Effector CD4-positive, alpha-beta T cell (primary cell): ENCODE measurements at places on chromosomes 7 and 10.

DNA sequence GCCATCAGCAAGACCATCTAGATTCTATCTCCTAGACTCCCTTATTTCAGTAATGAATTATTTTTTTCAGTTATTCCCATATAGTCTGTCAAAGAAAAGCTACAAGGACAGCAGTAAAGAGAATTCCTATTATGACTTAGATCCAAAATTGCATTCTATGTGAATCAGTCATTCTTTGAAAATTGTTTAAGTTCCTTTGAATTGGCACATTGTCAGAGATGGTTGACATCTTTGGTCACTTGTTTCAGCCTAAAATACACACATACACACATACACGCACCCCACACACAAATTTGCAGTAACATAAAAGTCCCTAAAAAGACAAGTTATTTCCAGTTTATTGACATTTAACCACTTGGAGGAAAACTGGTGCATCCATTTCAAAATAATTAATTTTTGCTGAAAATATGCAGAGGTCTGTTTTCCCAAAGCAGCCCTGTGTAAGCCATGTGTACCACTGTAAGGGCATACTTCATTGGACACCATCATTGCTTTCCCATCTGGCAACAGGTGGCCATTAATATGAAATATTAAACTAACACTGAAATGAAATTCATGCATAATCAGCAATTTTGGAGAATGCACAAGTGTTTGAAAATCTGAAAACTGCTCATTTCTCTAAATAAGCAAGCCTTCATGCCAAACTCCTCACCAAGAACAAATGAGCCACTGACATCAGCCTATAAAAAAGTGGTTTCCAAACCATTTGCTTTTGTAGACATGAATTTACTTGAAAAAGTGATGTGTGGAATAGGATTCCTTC, 121.7 kb upstream of the COL1A2 start:
- no peak for DNase-seq

GRCh38 chr7:93981480-93981874, 22.7 kb downstream of the BET1 start:
- DNase-seq = no peak

- DNase-seq = no peak
These were observed 170.8 kb upstream of the KLF14 start for GRCh38 chr7:130904792-130905191.

GRCh38 chr10:13852872-13853271, 266.1 kb downstream of the PRPF18 start:
- no peak for DNase-seq

- DNase-seq = no peak
These were observed 7.9 kb downstream of the POLR1F start for GRCh38 chr7:19700936-19701335.

DNA sequence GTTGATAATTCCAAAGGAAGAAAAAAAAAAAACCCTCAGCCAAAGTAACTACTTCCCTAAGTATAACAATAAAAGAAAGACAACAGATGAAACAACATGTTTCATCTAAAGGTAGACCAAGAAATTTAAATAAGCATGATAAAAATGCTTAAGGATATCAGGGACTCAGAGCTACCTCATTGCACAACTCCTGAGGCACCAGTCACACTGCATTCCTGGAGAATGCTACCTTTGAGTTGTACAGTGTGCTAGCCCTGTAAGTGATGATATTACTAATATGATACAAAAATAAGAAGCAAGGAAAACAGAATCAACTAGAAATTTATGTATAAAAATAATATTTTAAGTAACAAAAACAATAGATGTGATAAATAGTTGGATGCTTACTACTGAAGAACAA, 29.5 kb upstream of the C7orf33 start:
- DNase-seq = no peak

- DNase-seq = no peak
These were observed 66.3 kb downstream of the BEND7 start for GRCh38 chr10:13462551-13462950.

- DNase-seq = no peak
These were observed 168.0 kb downstream of the PTPN20 start for GRCh38 chr10:47079204-47079580.

DNA sequence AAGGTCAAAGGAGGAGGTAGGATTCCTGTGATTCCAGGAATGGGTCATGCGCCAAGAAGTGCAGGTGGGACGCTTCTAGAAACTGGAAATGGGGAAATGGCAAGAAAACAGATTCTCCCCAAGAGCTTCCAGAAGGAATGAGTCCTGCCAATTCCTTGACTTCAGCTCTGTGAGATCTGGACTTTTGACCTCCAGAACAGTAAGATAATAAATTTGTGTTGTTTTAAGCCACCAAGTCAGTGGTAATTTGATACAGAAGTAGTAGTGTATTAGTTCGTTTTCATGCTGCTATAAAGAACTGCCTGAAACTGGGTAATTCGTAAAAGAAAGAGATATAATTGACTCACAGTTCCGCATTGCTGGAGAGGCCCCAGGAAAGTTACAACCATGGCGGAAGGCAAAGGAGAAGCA, 178.6 kb upstream of the GALNT17 start:
- DNase-seq = no peak

DNA sequence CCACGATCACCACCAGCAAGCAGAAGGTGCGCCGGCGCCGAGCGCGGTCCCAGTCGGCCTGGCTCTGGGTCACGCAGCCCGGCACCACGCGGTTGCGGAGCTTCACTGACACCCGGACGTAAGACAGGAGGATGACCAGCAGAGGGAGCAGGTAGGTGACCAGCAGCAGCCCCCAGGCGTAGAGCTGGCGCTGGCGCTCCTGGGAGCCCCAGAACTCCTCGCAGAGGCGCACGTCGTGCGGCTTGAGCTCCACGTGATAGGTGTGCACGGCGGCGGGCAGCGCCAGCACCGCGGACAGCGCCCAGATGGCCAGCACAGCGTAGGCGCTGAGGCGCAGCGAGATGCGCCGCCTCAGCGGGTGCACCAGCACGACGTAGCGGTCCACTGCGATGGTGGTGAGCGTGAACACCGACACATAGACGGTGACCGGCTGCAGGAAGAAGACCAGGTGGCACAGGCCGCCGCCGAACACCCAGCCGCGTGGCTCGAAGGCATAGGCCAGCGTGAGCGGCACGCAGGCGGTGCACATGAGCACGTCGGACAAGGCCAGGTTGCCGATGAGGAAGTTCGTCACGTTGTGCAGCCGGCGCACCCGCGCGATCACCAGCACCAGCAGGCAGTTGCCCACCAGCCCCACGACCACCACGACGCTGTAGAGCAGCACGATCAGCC, 920 bp downstream of the PRLHR start:
- DNase-seq = peak; percentile 14

GRCh38 chr7:99083068-99083651, 60.7 kb downstream of the SMURF1 start:
- no peak for DNase-seq

- no peak for DNase-seq
These were observed 250.9 kb downstream of the TWIST1 start for GRCh38 chr7:18866359-18867036.

GRCh38 chr10:117550076-117550475, 7.5 kb downstream of the EMX2 start:
- no peak for DNase-seq

GRCh38 chr10:121637437-121637836, 39.2 kb upstream of the FGFR2 start:
- DNase-seq = no peak

- no peak for DNase-seq
These were observed 49.3 kb downstream of the HIP1 start for GRCh38 chr7:75689246-75690099.

- peak; percentile 12 for DNase-seq
These were observed 2.4 kb upstream of the EGR2 start for GRCh38 chr10:62818426-62819011.

GRCh38 chr10:21176934-21177480, 279.9 kb upstream of the NEBL start:
- no peak for DNase-seq

- DNase-seq = no peak
These were observed 47.8 kb upstream of the CALD1 start for GRCh38 chr7:134731616-134732015.

DNA sequence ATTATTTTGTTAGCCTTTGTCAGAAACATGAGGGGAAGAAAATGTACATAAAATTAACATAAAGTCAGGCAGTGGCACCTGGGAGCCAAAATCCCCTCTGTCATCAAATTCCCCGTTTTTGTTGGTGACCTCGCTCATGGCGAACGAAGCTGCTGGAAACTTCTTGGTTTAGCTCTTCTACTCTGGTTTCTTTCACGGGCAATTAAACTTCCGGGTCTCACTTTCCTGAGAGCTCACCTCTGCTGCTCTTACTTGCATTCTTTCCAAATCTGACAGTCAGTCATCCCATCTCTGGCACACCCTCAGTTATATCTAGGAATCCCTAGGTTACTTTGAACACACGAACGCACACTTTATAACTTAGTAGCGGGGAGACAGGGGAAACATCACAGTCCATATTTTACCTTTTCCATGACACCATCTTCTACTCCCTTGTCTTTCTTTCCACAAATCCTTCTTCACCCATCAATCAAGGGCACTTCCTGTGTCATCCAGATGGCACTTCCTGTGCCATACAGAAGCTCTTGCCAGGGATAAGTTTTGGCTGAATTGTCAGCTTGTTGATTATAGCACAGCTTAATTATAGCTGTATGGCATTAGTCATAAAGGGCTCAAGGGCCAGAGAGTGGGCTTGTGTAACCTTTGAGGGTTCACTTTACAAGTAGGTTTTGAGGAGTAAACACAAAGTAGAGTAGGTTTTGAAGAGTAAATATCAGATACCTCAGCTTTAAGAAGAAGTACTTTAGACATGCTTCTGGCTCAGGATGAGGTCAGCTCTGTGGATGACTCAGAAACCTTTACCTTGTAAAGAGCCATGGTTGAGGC, 105.1 kb downstream of the GATA3 start:
- DNase-seq = no peak

DNA sequence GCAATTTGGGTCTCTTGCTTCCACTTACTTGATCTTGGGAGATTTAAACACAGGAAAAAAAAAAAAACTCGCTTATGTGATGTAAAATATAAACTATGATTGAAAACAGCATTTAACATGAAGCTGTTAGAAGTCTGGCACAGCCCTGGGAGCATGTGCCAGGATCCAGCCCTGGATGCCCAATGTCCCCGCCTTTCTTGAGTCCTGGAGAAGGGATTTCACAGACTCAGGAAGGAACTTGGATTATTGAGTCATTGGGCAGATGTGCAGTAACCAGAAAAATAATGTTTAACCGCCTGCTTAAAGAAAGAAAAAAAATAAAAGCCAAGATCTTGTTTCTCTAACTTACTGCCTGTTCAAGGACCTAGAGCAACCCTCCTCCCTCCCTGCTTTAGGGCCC, 3.7 kb upstream of the JCAD start:
- no peak for DNase-seq

DNA sequence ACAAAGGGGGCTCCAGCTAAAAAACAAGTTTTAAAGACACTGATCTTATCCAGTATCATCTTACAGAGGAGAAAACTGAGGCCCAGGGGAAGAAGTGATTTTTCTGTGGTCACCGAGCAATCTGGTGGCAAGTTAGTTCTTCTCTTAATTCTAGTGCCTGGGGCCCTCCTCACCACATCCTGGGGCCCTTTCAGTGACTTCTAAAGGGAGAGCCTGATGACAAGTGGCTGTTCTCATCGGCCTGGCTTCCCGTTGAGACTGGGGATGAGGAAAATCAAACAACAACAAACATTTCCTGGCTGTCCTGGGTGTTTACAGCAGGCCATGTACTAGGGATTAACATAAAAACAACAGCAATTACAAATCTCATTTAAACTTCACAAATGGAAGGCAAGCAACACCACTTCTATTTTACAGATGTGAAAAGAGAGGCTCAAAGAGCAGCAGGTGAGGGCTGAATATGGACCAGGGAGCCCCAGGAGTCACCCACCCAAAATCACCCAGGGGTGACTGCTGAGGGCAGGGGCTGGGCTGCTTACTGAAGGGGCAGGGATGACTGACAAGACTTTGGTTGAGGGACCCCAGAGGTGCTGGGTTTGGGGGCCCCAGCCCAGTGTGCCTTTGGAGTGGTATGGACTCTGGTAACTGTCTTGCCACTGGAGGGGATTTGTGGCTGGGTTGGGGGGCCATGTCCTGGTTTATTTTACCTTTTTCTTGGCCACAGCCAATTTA, 24.7 kb upstream of the MTPAP start:
- DNase-seq = no peak

GRCh38 chr10:96488161-96488935, 25.4 kb downstream of the TLL2 start:
- DNase-seq = no peak

DNA sequence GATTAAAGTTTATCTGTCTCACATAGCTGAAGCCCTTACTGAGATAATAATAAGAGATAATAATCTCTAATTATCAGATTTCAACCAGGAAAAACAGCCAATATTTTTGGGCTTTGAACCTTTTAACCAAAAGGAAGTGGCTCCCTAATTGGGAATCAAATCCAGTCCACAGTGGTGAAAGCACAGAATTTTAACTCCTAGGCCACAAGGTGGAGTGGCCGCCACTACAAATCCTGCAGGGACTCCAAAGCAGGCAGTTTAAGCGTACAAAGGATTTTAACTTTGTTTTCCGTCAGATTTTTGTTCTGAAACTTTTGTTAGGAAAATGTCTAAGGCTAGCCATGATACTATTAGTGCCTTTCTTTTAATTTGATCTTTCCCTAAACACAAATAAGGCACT, 99.6 kb upstream of the CCNY start:
- no peak for DNase-seq

DNA sequence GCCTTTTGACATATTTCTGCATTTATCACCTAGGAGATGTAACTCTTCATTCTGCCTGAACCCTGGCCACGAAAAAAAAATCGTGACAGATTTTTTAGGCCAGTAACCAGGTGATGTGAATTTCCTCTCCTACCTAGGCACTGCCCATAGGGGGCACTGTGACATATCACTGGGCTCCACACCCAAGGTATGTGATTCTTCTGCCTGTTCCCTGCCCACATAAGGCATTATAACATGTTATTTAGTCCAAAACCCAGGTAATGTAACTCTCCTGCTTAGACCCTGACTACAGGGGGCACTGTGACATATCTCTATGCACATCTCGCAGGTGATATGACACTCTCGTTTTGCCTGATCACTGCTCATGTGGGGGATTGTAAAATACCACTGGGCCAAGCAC, 29.5 kb upstream of the ZNF107 start:
- no peak for DNase-seq

DNA sequence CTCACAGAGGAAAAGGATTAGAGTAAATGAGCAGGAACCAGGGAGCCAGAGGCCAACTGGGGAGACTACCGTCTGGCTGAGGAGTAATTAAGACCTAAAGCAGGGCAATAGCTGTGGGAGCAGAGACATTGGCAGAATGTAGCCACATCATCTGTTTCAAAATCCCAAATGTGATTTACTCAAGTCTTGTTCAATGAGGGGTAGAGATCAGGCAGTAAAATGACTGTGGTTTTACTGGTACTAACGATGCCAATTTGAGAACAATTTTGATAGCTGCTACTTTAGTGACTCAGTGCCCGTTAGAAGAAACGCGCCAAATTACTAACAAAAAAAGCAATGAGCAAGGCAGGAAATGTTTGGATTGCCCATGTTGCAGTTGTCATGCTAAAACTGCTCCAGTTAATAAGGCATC, 12.7 kb upstream of the MIOS start:
- no peak for DNase-seq

DNA sequence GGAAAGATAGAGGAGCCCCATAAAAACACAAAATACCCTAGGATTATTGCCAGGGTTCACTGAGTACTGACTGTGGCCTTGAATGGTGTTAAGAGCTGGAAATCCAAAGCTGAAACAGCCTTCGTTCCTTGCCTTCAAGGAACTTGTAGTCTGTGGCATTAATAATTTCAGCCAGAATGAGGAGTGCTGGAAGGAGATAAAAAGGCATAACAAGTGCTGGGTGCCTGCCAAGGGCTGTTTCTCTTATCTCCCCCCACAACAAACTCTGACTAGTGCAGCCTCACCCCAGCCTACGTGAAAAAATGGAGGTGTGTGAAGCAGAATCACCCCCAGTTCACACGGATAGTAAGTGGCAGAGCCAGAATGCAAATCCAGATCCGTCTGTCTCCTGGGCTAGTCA, 199.1 kb upstream of the LYZL2 start:
- DNase-seq = no peak
